Spleen (tissue), 13 donors: ENCODE measurements at places on chromosomes 11 and 22. TPM values are rescaled to one million over a fixed set of nuclear protein-coding genes. Genes with fewer than 3 reads are reported as not detected.

The MS4A14 gene
- 5.1 TPM for total RNA-seq

The UCP3 gene
- total RNA-seq, result 2.0 TPM

The NCAPH2 gene
- total RNA-seq, result 48.0 TPM

The CTTN gene
- 93.2 TPM for total RNA-seq

The NAALAD2 gene
- 12.3 TPM for total RNA-seq

- no peaks in the 10 kb centered on the region for H3K36me3 ChIP-seq
- peak overlapping the region; percentile 36 for H3K27ac ChIP-seq
- H3K27me3 ChIP-seq, result no peaks in the 10 kb centered on the region
- DNase-seq, result no peak
Observed at GRCh38 chr11:134584001-134584561, 172.0 kb upstream of the B3GAT1 start.

GRCh38 chr11:9109858-9110731, 18.7 kb upstream of the SCUBE2 start:
- no peaks in the 10 kb centered on the region for H3K27me3 ChIP-seq
- DNase-seq, result no peak

GRCh38 chr22:19082101-19082500, 40.1 kb downstream of the DGCR2 start:
- H3K27ac ChIP-seq, result no peak overlapping the region
- DNase-seq, result no peak
- H3K4me3 ChIP-seq, result no peak overlapping the region
- no peaks in the 10 kb centered on the region for H3K27me3 ChIP-seq
- H3K4me1 ChIP-seq, result peaks cover 17% of the 10 kb centered on the region

DNA sequence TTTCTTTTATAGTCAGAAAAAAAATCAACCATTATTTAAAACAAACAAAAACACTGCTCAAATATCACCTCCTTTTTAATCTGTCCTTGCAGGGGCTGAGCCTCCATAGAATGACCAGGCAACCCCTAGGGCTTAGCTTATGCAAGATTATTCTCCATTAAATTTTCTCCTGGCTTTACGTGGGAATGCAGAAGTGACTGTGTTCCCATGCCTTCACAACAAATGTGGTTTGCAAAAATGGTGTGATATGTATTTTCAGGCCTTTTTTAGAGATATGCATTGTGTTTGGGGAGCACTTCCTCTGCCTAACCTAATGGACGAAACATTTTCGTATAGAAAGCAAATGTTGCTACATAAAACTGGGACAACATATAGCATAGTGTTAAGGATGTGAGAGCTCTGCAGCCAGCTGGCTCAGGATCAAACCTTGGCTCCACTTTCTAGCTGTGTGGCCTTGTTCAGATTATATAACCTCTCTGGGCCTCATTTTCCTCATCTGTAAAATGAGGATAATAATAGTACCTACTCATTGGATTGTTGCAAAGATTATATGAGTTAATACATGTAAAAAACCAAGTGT, 82.6 kb downstream of the PARVA start:
- DNase-seq, result no peak
- H3K27ac ChIP-seq, result no peak overlapping the region
- H3K4me3 ChIP-seq, result no peak overlapping the region
- no peaks in the 10 kb centered on the region for H3K36me3 ChIP-seq

GRCh38 chr11:12598330-12599256, 75.6 kb upstream of the TEAD1 start:
- no peaks in the 10 kb centered on the region for H3K36me3 ChIP-seq
- DNase-seq, result no peak
- H3K4me1 ChIP-seq, result no peaks in the 10 kb centered on the region
- no peaks in the 10 kb centered on the region for H3K27me3 ChIP-seq
- no peak overlapping the region for H3K4me3 ChIP-seq

GRCh38 chr11:12377106-12377823, at the start of gene PARVA:
TSS of gene PARVA (plus strand) at chr11:12377571. CDS start at chr11:12377648, 77 bp downstream.
- H3K4me3 ChIP-seq, result peak within 1 kb of the TSS; percentile 32
- no peaks in the 10 kb centered on the region for H3K36me3 ChIP-seq
- H3K27me3 ChIP-seq, result no peaks in the 10 kb centered on the region
- H3K4me1 ChIP-seq, result peaks cover 7% of the 10 kb centered on the region

DNA sequence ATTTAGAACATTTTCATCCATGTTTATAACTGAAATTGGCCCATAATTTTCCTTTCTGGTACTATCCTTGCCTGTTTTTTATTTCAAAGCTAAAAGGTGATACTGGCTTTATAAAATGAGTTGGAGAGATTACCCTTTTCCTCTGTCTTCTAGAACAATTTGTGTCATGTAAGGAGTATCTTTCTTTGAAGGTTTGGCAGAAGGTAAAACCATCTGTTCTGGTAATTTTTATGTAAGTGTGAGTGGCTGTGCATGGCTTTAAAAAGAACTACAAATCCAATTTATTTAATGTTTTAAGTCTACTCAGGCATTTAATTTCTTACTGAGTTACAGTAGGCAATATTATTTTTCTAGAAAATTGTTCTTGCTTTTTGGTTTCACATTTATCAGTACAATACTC, 7.7 kb upstream of the MRGPRD start:
- no peak for DNase-seq
- no peaks in the 10 kb centered on the region for H3K4me1 ChIP-seq
- no peak overlapping the region for H3K4me3 ChIP-seq
- H3K36me3 ChIP-seq, result no peaks in the 10 kb centered on the region

DNA sequence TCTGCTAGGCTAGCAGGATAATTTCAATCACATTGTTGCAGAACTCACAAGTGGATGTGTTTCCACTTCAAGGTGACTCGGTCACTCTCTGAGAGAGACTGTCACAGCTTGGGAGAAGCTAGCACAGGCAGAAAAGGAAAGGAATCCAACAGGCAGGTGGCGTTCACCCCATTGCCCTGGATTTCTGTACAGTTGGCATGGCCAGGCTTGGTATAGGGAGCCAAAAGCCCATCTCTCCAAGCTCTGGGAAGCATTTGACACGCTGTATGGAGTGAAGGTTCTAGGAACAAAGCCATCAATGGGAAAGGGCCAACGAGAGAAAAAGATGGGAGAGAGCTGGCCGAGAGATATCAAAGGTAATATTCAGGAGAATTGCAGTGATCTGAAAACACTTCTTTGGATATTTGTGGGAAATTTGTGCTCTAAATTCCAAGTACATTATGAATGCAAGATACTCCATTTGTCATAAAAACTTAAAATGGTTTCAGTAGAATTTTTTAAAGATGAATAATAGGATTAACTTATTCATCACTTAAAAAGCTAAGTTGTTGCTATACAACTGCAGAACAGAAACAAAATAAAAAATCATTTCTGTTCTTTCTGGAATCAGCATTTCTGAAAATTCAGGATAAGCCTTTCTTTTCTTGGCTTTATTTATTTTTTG, 223.5 kb upstream of the NTM start:
- H3K27me3 ChIP-seq, result no peaks in the 10 kb centered on the region
- no peak overlapping the region for H3K4me3 ChIP-seq
- no peaks in the 10 kb centered on the region for H3K36me3 ChIP-seq
- H3K4me1 ChIP-seq, result no peaks in the 10 kb centered on the region

- no peaks in the 10 kb centered on the region for H3K27me3 ChIP-seq
- H3K27ac ChIP-seq, result no peak overlapping the region
- no peaks in the 10 kb centered on the region for H3K36me3 ChIP-seq
Observed at GRCh38 chr11:83023410-83023809, 48.3 kb downstream of the RAB30 start.

DNA sequence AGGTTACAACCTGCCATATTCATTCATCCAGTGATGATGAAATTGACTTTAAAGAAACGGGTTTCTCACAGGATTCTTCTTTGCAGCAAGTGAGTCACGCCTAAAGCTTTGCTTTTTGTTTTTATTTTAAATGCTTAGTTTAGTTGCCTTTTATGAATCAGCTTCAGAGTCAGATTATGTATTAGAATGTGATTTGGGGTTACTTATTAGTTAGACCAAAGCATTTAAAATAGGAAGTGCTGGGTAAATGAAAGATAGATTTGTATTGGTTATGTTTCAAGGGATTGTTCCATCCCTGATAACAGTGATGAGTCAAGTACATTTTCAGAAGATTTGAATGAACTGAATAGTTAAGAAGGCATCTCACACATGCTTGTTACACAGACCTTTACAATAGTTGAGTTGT, 101.3 kb upstream of the GAL start:
- no peak for DNase-seq
- H3K4me1 ChIP-seq, result peaks cover 7% of the 10 kb centered on the region
- no peaks in the 10 kb centered on the region for H3K27me3 ChIP-seq
- no peak overlapping the region for H3K4me3 ChIP-seq
- H3K27ac ChIP-seq, result no peak overlapping the region
- H3K36me3 ChIP-seq, result peaks cover 98% of the 10 kb centered on the region

DNA sequence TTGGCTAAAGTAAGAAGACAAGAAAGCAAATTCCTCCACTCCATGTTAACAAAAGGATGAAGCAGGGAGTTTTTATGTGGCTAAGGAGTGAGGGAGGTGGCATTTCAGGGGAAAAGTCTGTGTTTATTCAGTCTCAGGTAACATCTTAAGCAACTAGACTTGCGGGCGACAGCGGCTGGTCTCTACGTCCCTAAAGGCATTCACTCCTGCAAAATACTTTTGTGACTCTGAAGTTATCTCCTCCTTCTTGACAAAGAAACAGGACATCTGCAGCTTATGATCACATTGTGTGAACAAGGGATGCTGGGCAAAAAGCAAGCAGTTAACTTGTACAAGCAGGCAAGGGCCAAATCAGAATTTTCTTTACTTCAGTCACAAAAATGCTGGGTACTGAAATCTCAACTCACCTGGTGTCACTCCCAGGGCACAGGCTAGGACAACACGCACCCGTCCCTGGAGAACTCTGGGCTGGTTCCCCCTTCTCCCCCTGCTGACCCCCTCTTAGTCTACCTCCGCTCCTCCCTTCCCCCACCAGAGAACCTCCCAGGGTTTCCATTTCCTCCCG, 38.3 kb downstream of the IGLL5 start:
- no peak overlapping the region for H3K4me3 ChIP-seq
- DNase-seq, result no peak
- no peak overlapping the region for H3K27ac ChIP-seq
- no peaks in the 10 kb centered on the region for H3K27me3 ChIP-seq

DNA sequence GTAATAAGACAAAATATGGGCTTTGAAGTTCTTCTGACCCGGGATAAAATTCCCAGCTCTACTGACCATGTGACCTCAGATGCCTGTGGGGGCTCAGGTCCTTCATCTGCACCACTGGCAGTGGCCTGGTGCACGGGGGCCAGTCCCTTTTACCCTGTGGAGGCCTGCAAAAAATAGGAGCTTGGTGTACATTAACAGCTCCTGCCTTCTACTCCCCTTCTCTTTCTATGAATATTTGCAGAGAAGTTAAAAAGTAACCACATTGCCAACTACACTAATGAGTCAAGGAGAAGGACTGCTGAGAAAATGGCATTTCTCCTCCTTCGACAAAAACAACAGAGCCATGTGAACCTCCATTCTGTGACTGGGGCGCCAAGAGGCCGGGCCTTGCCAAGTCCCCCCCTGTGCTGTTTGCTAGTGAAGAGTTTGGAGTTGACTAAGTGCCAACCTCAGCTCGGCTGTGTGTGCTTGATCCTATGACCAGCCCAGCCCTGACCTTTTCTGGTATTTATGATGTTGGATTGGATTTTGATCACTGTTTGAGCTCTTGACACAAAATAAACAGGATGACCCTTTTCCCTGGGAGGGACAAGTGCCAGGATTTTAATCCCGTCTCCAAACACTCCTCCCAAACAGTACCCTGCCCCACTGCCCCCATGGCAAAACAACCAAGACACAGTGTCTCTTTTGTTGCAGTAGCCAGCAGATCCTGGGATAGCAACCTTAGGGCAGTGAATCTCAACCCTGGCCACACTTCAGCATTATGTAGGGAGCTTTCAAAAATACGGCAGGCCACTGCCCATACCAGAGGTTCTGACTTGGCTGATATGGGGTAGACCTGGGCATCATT, 380.1 kb downstream of the LARGE1 start:
- no peak overlapping the region for H3K27ac ChIP-seq
- no peaks in the 10 kb centered on the region for H3K27me3 ChIP-seq
- H3K36me3 ChIP-seq, result no peaks in the 10 kb centered on the region
- H3K4me1 ChIP-seq, result peaks cover 9% of the 10 kb centered on the region
- no peak overlapping the region for H3K4me3 ChIP-seq

GRCh38 chr22:19932367-19933206, 9.0 kb upstream of the COMT start:
- peaks cover 50% of the 10 kb centered on the region for H3K36me3 ChIP-seq
- no peaks in the 10 kb centered on the region for H3K27me3 ChIP-seq
- H3K4me3 ChIP-seq, result no peak overlapping the region
- H3K27ac ChIP-seq, result peak overlapping the region; percentile 48
- no peaks in the 10 kb centered on the region for H3K4me1 ChIP-seq
